ENCODE measurements at places on chromosomes 11 and 22.

- DNase-seq: no peak
Observed at GRCh38 chr11:23143022-23143421, 282.7 kb upstream of the CCDC179 start.

DNA sequence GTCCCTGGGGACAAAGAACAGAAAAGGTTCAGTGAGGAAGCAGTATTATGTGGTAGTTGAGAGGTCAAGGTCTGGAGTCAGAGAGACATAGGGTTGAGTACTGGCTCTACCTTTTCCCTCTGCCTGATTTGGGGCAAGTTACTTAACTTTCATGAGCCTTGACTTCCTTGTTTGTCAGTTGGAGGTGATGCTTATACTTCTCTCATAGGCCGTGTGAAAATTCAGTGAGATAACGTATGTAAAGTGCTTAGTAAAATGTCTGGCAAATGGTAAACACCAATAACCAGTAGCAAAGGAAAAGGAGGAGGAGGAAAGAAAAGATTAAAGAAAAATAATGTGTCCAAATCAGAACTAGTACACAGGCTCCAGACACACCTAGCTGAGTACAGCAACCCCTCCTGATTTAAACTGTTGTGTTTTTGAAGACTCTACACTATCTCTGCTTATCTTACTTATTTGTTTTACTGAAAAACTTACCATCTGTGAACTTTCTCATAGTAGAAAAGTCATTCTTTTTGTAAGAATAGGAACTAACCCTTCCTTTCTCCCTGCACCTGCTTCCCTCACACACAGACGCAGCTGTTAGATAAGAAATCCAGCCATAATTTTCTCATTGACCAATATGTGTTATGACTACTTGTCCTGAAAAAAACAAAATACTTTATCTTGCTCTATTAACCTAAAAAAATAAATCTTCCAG is 126.9 kb downstream of the CD44 start:
- no peak for DNase-seq

DNA sequence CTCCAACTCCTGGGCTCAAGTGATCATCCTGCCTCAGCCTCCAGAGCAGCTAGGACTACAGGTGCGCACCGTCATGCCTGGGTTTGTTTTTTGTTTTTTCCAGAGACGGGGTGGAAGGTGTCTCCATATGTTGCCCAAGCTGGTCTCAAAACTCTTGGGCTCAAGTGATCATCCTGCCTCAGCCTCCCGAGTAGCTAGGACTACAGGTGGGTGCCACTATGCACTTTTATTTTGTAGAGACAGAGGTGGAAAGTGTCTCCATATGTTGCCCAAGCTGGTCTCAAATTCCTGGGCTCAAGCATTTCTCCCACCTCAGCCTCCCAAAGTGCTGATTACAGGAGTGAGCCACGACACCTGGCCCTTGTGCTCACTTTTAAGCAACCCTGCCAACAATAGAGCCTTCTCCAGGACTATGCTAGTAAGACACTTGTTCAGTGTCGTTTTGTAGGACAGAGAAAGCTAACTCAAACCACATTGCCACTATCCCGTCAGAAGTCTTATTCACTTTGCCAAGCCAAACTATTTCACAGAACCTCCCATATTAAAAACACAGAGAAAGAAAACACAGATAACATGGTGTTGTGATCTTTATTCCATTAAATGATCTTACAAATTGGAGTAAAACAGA is 9.4 kb upstream of the PLAAT3 start:
- no peak for DNase-seq

DNA sequence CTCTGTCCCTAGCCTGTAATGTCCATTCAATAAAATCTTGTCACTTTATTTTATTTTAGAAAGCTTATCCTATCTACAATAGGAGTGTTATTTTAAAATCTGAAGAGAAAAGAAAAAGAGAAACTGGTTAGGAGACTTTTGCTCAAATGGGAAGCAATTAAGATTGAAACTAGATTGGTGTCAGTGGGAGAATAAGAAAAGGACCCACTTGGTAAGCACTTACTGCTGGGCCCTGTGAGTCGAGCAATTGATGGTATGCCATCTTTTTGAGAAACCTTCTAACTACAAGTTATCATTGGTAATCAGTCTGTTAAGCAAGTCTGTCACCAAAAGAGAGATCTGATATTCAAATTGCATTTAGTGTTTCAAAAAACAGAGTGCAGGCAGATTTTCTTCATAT is 258.4 kb downstream of the GRM5 start:
- no peak for DNase-seq

GRCh38 chr22:49725516-49725915 is 102.2 kb downstream of the BRD1 start:
- DNase-seq: no peak

All from activated naive CD8-positive, alpha-beta T cell treated with anti-CD3 and anti-CD28 coated beads for 36 hours (primary cell).